ENCODE measurements at places on chromosomes 5 and 9.

- DNase-seq = no peak
Measured at GRCh38 chr9:116387934-116388698, 234.5 kb downstream of the PAPPA start.

DNA sequence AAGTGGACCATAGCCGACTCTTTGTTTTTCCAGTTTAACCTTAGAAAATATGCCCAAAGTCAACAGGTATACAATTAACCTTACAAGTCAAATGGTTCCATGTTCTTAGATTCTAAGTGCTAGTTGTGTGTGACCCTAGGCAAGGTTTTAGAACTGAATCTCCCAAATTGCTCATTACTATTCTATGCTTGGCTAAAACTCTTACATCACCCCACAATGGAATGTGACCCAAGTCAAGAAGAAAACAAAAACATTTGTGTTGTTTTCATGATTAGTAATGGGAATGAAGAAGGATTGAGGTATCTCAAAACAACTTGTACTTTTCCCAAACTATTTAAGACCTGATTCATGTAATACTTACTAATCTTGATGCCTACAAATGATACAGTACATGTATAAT lies 159.2 kb downstream of the ARRDC3 start:
- no peak for DNase-seq

GRCh38 chr5:112546946-112547592 lies 128.0 kb upstream of the EPB41L4A start:
- no peak for DNase-seq

GRCh38 chr9:27847818-27848217 lies 274.5 kb upstream of the C9orf72 start:
- no peak for DNase-seq

DNA sequence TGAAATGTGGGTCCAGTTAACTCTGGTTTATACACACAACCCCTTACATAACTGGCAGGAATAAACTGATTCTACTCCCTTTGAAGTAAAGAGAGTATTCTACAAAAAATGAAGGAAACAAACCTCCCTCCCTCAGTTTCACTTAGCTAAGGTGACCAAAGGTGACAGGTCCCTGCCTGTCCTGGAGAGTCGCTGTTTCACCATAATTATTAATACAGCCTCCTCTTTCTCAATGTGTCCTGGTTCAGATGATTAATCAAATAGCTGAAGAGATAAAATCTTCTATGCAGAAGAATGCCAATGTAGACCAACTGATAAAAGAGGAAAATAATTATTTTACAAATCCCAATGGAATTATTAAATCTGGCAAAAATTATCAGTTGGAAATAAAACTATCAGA lies 163.7 kb upstream of the GNA14 start:
- no peak for DNase-seq

Data from thoracic aorta (tissue), 2 donors.